ENCODE measurements at places on chromosomes 3 and 15.

DNA sequence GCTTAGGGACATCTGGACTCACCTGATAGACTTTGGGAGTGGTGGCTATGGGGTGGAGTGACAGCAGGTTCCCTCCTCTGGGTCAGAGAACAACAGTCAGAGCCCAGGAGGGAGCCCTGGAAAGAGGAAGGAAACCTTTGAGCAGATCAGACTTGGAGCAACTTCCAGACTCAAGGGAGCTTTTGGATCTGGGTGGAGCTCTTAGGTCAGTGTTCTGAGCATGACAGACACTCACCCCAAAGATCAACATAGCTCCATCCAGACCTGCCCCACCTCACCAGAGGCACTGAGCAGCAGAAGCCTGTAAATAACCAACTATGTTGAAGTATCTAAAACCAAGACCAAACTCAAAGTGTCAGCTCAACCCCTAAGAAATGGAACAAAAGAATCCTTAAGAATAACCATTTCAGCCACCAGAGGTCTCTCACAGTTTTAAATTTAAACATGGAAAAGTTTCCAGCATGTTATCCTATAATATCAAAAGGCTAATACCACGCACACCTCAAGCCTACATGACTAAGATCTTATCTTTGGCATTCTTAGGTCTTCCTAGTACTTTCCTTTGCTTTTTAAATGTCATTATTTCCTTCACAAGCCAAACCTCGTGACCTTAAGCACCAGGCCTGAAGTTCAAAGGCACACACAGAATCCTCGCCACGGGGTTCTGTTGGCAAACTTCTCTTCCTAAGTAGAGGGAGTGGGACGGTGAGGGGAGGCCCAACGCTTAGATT lies 56.4 kb downstream of the UMPS start:
- no peak for DNase-seq

DNA sequence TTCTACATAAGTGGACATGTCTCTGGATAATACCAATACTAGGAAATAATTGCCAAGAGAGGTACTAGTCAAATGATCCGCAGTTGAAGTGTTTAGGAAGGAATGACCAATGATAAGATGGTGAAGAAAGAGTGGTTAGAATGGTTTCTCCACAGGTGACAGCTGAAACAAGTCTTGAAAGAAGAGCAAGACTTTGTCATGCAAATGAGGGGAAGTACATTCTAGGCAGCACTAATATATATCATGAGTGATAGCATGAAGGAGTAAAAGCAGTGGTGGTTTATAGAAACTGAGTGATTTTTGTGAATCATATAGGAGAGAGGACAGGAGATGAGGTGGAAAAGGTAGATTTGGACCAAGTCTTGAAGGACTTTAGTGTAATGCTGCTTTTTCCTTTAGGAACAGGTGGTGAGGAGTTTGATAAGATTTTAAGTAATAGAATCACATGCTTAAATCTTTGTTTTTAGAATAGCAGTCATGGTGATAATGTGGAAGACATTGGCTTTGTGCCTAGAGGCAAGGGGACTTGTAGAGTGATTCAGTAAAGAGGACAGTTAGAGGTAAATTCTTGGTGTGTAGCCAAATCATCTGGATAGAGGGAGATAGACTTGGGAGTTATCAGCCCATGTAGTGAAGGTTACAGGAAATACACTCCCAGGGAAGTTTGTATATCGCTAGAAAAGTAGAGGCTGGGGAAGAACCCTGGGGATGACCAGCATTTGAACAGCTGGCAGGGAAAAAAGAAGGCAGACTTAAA lies 31.9 kb downstream of the SLMAP start:
- no peak for DNase-seq

DNA sequence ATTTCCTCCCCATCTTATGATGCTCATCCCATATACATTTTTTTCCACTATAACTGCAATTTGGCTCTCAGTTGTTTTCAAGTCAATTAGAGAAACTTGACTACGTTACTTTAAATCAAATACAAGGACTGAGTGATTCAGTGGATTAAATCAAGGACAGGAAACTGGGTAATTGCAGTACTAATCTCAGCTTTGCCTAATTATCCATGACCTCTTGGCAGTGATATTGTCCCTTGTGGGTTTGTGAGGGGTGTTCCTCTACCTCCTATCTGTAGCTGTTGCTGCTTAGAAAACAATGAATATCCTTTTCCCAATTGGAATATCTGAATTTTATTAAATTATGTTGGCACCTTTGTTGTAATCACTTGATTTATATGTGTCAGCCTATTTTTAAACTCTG lies 79.4 kb downstream of the ZPLD1 start:
- DNase-seq = no peak

GRCh38 chr3:9826815-9827573 lies 16.8 kb downstream of the RPUSD3 start:
- peak; percentile 19 for DNase-seq

DNA sequence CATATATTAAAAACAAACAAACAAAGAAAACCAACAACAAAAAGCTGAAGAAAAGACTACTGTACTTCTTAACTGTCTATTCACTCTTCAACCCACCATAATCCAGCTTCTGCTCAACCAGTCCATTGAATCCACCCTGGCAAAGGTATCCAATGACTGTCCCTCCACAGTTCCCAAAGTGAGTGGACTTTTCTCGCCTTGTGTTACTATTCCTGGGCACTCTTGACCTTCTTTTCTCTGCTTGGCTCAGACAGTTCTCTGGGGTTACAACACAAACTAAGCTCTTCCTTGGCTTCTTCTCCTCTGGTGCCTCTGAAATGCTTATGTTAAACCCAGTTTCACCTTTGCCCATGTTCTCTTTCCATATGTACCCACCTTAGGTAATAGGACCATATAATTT lies 420.2 kb downstream of the PLCL2 start:
- DNase-seq = no peak

GRCh38 chr15:92647467-92648163 lies 8.0 kb downstream of the FAM174B start:
- no peak for DNase-seq

DNA sequence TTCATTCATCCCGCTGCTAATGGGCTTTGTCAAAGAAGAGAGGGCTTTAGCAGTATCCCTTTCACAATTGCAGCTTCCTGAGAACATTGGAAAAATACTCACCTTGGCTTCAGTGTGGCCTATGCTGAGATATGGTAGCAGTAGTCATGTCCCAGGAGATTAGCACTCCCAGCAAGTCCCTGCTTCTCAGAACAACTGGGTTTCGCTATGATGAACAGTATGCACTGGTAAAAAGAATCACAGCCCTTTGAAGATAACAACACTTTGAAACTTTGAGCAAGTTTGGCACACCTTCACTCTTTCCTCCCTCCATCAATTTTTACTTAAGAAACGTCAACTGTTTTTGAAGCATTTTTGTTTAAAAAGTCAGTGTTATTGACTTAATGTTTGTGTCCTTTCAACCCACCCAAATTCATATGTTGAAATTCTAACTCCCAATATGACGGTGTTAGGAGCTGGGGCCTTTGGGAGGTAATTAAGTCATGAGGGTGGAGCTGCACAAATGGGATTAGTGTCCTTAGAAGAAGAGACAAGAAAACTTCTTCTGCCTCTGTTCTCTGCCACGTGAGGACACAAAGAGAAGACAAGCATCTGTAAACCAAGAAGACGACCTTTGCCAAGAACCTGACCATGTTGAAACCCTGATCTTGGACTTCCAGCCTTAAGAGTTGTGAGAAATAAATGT lies 17.8 kb upstream of the PLSCR4 start:
- no peak for DNase-seq

- DNase-seq = no peak
Observed at GRCh38 chr3:58999774-59000160, 50.1 kb downstream of the CFAP20DC start.

DNA sequence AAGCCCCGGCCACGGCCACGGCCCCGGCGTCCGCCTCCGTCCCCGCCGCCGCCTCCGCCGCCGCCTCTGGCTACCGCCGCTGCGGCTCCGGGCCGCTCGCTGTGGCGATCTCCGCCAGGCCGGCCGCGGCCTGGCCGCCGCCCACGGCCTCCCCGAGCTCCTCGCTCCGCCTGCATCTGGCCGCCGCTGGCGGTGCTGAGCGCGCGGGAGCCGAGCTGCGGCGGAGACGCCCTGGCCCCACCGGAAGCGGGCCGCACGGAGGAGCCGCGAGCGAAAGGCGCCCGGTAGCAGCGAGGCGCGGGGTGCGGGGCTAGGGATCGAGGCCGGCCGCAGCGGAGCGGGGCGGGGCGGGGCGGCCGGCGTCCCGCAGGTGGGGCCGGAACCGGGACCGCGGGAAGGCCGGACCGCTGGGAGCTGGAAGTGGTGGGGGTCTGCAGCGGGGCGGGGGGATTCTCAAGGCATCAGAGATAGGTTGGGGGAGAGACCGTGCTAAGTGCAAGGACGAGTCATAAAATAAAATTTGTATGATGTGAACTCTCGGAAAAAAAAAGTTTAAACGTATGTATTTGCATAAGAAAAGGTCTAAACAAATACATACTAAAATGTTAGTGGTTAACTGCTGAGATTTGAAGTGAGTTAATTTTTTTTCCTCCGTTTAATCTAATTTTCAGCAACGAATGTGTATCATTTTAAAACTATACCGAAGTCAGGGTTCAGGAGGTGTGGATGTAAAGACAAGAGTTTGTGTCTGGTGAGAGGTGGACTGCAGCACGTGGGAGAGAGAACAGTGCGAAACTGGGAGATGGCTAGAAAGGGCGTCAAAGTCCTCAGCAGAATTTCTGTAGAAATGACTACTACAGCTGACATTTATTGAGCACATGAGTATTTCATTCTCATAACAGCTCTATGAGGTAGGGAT lies at the start of gene AVEN:
Gene AVEN, minus strand, starts transcription at position 334 of the 919 bp plus-strand sequence. Its CDS starts 158 bp downstream, at position 176.
- DNase-seq = peak; percentile 72

DNA sequence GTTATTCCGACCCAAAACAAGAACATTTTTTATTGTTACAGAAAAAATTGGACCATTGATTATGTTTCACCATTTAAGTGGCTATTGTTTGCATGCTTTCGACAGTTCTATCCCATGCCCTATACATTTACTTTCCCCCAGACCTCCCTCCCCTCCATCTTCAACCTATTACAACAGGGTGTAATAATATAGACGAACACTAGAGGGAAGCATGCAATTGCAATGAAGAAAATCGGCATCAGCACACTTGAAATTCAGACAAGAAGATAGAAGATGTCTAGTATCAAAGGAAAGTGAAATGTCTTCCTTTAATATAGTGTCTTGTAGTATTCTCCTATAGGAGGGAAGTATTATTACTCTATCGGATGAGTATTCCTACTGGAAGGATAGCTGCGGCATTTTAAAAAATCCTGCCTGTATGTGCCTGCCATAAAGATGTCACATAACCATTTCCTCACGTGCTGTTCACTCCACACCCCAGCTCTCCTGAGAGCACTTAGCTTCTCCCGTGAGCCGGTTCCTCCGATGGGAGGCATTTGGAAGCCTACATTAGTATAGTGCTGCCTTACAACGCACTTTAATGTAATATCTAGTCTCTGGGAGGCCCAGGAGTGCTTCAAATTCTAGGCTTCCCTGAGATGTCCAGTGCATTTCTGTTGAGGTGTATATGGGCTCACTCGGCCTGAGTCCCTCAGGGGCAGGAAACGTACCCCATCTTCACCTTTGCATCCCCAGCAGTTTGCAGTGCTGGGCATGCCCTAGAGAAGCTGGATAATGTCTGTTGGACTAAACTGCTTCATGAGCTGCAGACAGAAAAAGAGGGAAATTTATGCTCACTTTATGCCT lies 17.8 kb upstream of the ERICH6 start:
- DNase-seq = no peak

- no peak for DNase-seq
Observed at GRCh38 chr3:1506090-1506489, 413.3 kb downstream of the CNTN6 start.

- no peak for DNase-seq
Observed at GRCh38 chr3:57120040-57120439, 45.1 kb downstream of the IL17RD start.

GRCh38 chr3:56379723-56380287 lies 88.5 kb downstream of the ERC2 start:
- DNase-seq = no peak

DNA sequence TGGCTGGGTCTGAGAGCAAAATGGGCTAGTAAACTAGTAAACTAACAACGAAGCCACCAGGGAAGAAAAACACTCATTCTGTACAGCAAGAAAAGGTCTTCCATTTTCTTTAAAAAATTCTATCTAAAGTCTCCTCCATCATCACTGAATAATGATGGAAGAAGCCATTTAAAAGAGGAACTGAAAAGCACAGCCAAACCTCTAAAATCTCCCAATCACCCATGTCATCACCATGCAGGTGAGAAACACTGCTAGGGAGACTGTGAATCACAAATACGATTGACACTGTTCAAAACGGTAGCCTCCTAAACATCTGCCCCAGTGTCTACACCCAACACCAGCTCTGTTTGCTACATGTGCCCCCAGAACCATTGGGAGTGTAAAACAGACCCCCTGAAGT lies 140.4 kb downstream of the RORA start:
- DNase-seq = no peak

GRCh38 chr3:186219211-186219638 lies 110.3 kb upstream of the ETV5 start:
- DNase-seq = no peak

DNA sequence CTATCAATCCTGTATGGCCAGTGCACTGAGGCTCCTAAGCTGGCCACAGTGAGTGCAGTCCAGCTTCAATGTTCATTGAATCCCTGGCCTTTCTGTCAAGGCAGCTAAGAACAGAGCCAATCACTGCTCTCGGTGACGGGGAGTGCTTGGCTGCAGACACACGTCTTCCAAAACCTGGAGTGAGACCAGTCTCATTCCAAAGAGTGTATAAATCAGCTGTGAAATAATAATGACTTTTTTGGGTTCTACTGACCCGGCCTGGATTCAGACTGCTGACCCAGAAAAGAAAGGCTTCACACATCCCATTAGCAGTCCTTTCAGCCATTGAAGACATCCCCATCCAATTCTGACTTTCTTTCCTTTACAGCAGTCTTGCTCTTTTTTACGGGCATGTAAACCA lies 665.5 kb downstream of the GBE1 start:
- no peak for DNase-seq

GRCh38 chr3:131341761-131342160 lies 39.8 kb upstream of the NUDT16 start:
- no peak for DNase-seq

- no peak for DNase-seq
Observed at GRCh38 chr15:95162967-95163531, 931.7 kb downstream of the MCTP2 start.

GRCh38 chr15:67148196-67148701 lies 82.8 kb downstream of the SMAD3 start:
- peak; percentile 49 for DNase-seq

DNA sequence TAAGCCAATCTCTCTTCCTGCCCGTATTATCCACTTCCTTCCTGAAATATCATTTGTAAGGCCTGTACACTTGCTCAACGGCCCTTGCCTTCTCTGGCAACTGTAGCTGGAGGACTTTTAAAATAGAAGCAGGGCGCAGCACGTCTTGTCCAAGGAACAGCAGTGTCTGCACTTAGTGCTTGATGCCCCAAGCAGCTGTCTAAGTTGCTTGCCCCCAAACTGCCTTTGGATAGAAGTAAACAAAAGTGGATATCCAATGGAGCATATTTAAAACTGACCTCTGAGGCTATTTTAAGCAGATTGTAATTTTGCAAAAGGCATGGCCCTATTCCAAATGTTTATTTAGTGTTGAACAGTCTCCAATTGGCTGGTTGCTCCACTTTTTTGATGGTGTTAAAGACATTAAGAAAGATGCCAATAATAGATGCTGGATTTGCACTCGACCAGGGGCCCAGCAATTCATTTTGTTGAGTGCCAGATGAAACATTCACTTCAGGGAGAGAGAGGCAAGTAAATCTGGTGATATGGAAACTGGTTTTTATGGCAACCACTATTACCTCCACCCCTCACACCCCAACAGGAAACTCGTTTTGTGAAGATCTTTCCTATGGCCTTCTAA lies 526.8 kb upstream of the TBL1XR1 start:
- DNase-seq = no peak

- DNase-seq = no peak
Observed at GRCh38 chr3:197752107-197752506, 2.4 kb downstream of the FYTTD1 start.

- DNase-seq = no peak
Observed at GRCh38 chr3:138681463-138682220, 73.1 kb downstream of the FAIM start.

Data from CD4-positive, alpha-beta T cell treated with Interleukin-6 for 4 hours (primary cell).